ENCODE measurements at places on chromosomes 6 and 20.

DNA sequence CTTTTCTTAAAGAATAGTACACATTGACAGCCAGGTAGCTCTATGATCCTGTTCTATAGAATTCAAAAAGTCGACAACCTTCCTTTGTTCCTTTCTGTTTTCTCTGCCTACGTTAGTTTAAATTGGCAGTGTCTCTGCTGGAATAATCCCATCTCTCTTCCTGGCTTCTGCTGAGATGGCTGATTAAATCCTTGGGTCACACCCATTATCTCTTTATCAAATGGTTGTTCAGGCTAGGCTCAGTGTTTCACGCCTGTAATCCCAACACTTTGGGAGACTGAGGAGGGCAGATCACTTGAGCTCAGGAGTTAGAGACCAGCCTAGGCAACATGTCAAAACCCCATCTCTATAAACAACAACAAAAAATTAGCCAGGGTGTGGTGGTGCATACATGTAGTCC, 44.4 kb downstream of the HFE start:
- DNase-seq: no peak

- no peak for DNase-seq
Measured at GRCh38 chr6:35007016-35007415, 118.0 kb downstream of the ANKS1A start.

DNA sequence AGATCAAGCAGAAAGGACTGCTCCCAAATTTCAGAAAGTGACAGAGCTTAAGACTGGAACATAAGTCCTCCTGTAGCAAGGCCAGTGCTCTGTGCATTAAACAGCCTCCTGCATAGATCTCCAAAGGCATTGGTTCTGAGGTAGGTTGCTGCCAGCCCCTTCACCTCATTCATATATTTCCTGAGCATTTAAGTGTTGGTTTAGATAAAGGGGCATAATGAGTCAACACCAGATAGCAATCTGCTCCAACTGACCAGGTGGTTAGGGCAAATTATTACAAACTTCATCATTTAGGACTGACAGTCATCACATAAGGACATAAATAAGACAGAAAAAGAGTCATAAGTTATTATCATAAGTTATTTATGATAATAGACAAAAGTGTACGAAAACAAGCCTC, 10.7 kb downstream of the PTPRK start:
- DNase-seq: no peak

DNA sequence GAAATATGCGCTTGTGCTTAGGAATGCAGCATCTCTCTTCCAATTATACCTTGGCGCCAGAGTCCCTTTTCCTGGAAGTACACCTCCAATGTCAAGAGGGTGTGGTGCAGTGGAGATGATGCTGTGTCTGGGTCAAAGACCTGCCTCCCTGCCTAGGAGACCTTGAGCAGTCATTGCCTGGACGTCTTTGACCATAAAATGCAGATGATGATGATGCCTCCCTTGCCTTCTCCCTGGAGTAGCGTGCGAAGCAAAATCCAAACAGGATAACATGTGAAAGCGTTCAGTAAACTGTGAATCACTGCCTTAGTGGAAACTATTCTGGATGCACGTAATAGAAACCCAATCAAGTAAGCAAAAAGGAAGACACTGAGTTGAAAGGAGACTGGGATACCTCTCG, 97.4 kb upstream of the ARMC2 start:
- no peak for DNase-seq

GRCh38 chr6:20751293-20751935, 217.2 kb downstream of the CDKAL1 start:
- DNase-seq: no peak

DNA sequence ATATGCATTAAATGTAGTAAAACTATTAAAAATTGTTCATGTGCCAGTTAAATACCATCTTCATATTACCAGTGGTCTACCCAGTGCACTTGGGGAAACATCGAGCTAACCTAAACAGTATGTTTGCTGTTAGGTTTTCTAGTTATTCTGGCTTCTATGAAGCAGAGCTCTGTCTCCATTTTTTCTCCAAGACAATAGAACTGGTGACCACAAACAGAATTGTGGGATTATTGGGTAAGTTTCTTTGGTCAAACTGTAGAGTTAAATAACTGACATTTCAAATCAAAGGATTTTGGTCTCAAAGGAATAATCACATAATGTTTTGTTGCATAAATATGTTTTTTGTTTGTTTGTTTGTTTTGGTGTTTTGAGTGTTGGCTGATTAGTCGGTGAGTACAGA, 40.5 kb upstream of the EDN3 start:
- DNase-seq: no peak

DNA sequence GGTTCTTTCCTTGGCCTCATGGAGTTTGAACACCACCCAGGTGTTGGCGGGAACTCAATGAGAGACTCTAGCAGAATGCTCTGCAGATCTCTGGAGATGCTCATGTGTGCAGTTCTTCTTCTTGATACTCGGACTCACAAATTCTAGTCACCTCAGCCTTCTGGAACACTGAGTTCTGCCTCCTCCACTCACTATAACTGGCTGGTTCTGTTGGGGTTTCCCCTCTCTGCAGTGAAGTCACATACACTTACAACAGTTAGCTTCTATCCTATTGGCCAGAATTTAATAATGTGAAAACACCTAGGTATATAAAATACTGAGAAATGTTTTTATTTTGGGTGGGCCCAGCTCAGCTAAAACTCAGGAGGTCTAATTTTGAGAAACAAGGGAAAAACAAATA, 109.6 kb upstream of the HIVEP1 start:
- DNase-seq: no peak

DNA sequence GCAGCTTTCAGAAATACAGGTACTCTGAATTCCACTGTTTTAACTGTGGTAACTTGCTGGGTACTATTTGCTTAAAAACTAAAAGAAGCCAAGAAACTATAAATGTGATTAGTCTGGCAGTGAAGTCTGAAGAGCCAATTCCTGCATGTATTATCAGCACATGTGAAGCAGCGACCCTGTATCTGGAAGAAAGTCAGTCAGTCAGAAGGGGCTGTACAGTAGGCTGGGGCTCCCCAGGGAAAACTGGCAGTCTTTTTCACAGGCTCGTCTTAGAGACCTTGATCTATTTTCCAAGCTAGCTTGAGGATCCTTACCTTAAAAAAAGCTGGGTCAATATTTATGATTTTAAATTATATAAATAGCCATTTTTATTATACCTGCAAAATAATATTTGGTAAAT, 104.9 kb downstream of the PDSS2 start:
- no peak for DNase-seq

GRCh38 chr6:144320741-144321140, 35.6 kb downstream of the UTRN start:
- DNase-seq: no peak

DNA sequence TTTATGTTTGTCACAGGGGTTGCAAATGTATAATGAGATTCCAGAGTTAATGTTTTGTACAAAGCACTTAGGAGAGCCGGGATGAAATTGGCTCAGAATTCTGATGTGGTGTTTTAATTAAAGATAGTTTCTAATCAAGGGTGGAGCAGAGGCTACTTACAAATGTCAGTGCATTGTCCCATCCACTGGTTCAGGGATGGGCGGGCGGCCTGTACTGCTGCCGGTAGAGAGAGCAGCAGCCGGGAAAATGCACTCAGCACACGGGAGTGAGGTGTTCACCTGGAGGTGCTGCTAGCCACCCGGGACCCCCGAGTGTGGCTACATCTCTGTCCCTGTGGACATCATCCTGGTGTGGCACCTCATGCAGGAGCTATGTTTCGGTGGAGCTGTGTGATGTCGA, 193.3 kb downstream of the QKI start:
- DNase-seq: no peak

GRCh38 chr6:37083243-37084138, 78.0 kb downstream of the FGD2 start:
- DNase-seq: no peak

- DNase-seq: no peak
Measured at GRCh38 chr20:19453410-19453809, 241.0 kb downstream of the SLC24A3 start.

DNA sequence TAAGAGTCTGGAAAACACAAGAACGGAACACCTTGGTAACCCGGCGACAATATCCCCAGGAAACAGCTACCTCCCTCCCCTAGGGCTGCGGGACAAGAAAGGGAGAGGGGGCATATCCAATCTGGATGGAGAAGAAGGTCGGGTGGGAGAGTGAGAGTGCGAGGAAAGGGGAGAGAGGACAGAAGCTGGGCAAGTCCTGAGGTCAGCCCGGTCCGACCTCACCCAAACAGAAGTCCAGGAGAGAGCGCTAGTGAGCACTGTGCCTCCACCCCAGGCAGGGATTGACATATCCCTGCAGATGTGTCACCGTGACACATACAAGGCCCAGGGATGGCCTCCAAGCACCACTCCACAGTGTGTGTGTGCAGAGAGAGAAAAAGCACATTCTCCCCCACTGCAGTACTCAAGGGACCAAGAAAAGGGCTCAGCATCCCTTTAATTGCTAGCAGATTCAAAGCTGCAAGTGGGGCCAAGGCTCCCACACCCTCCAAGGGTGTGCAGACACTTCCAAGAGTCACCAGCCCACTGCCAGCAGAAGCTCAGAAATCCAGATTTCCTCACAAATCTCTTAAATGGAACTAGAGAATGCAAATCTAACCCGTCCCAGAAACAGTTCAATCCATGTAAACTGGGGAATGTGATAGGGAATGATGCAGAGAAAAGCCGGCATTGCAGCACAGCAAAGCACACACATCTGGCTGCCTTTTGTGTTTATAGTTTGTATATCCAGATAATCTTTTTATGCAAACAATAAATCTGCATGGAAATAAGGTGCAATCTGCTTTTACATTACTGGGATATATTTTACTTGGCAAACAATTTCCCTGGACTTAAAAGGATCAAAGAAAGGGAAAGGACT, 3.1 kb downstream of the PXDC1 start:
- no peak for DNase-seq

DNA sequence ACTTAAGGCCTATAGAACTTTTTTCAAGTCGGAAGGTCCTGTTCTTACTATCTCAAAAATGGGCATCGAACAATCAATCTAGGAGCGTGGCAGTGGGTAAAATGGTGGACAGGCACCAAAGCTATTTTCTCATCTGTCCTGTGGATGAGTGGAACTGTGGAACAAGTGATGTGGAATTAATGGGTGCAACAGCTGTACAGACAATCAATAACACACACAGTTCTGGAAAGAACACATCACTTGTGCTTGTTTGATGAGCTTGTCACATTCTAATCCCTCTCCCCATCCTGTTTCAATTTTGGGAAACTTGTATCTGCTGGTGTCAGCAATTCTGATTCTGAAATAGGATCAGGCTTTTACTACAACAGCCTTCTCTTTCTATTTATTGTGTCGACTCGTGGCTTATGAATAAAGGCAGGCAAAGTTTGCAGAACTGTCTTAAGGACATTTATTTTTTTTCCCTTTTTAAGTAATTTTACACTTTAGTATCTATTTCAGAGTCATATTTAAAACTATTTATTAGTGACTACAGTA, 11.5 kb downstream of the RBM24 start:
- no peak for DNase-seq

- DNase-seq: no peak
Measured at GRCh38 chr20:36248836-36249235, 12.6 kb downstream of the AAR2 start.
